ENCODE measurements at places on chromosomes 12 and 14.

DNA sequence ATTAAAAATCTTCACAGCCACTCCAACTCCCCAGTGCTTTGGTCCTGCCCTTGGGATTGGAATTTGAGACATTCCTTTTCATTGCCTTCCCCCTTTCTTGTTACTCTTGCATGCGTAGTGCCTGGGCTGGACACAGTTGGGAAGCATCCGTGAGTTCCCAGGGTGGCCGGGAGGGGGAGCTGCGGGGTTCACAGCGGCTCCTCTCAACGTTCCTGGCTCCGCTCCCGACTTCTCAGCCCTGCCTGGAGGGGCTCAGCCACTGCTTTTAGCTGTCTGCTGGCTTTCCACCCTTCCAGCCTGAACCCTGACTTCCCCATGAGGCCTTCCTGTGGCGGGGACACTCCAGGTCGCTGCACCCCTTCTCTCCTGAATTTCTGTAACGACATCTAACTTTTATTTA is 3.2 kb downstream of the TEX52 start:
- peak; percentile 83 for DNase-seq

GRCh38 chr14:101836135-101836534 is 74.6 kb downstream of the PPP2R5C start:
- DNase-seq: no peak

- DNase-seq: peak; percentile 16
Observed at GRCh38 chr14:106395456-106396050, 869.2 kb downstream of the TMEM121 start.

GRCh38 chr14:57897144-57897748 is 31.4 kb upstream of the SLC35F4 start:
- DNase-seq: no peak
